ENCODE measurements at places on chromosomes 7 and 10. TPM values are rescaled to one million over a fixed set of nuclear protein-coding genes. Genes with fewer than 3 reads are reported as not detected.

Gene C7orf33
- not detected for total RNA-seq

Gene FLNC
- 0.05 TPM for total RNA-seq

DNA sequence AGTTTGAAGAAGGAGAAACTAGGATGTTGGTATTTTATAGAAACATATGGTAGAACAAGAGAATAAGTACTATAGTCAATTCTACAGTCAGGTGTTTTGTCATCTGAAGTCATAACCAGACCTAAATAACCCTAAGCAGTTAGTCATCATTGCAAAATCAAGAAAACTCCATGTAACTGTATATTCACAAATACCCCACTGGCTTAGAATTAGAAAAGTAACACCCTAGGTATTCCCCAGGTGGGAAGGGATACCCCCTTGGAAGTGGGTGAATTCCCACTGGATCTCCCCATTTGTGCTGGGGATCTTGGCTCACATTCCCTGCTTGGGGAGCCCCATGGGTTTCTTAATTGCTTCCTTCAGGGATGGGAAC lies 45.9 kb upstream of the ITGB8 start:
- no peak for DNase-seq

DNA sequence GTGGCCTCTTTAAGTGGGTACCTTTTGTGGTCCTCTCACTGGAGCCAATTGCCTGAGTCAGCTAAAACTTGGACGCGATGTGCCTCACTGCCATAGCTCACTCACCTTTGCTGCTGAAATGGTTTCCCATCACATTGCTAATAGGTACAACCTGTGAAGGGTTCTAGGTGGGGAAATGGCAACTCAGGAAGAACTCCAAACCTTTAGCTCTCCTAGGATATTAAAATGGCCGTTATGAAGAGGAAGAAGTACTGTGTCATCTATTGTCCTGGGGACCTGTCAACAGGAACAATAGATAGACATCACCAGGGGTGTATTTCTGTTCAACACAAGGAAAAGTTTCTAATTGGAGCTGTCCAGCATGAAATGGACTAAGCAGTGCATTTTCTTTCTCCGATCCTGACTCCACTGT lies 1.2 kb upstream of the ZNF655 start:
- no peak for DNase-seq
